ENCODE measurements at places on chromosomes 6 and 20.

DNA sequence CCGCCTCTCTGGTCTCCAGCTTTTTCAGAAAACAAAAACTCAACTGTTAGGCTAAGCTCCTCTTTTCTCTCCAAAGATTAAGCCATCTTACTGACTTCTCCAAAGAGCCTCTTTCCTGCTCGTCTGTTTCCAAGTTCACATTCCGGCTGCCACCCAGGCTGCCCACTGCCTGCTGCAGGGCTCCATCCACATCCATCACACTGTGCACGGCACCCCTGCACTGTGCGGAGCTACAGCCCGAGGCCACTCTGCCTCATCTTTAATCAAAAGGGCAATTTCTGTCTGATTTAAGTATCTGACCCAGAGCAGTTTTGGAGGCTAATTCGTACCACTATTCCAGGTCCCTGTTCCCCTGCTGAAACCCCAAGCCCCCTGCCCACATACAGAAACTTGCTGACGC is 141.6 kb upstream of the ARMC2 start:
- DNase-seq = no peak

GRCh38 chr6:143549221-143549948 is 37.9 kb upstream of the FUCA2 start:
- DNase-seq = no peak

DNA sequence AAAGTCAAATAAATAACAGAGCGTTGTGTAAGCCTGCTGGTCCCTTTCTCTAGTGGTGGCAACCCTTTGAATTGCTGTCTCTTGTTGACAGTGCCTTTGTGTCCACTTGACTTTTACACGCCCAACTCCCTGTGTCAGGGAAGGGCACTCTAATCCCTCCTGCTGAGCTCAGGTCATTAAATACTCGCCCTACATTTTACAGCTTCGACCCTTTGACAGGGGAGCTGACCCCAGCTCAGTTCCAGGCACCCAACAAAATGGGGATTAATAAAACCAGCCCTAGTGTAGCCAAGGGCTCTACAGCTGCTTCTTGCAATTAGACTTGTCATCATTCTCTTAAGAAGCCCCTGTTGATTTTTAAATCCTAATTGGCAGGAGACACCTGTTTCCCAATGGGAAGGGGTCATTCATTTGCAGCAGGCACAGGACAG is 308.2 kb downstream of the EYA4 start:
- no peak for DNase-seq

DNA sequence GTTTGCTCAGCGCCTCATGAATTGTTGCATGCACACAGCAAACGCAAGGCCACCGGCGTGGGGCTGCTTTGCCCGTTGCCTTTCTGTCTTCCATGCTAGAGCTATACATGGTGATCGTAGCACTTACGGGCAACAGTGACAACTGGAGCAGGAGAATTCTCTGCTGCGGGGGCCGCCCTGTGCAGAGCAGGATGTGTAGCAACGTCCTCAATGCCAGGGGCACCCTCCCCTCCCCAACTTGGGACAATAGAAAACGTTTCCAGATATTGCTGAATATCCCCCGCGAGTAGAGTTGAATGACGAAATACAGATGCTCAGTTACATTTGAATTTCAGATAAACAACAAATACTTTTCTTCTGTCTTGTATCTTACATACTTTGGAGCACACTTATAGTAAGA is 198.7 kb downstream of the TFAP2C start:
- no peak for DNase-seq

Data from SK-N-DZ (cell line).